ENCODE measurements at places on chromosomes 2 and 18. TPM values are rescaled to one million over a fixed set of nuclear protein-coding genes. Genes with fewer than 3 reads are reported as not detected.

The LYPD6 gene
- total RNA-seq, result 0.56 TPM

The KIF1A gene
- total RNA-seq, result not detected

The CAPN13 gene
- total RNA-seq, result 0.21 TPM

The TSPYL6 gene
- not detected for total RNA-seq

The RTP5 gene
- not detected for total RNA-seq

The TFCP2L1 gene
- 12.9 TPM for total RNA-seq

The RUFY4 gene
- not detected for total RNA-seq

The PTCD3 gene
- total RNA-seq, result 47.6 TPM

The TUBA3D gene
- total RNA-seq, result not detected

The MEIS1 gene
- total RNA-seq, result 14.6 TPM

The SLC23A3 gene
- 0.28 TPM for total RNA-seq

The INO80D gene
- 5.4 TPM for total RNA-seq

The ADD2 gene
- not detected for total RNA-seq

The PDE1A gene
- total RNA-seq, result under 0.01 TPM

The NOSTRIN gene
- 0.42 TPM for total RNA-seq

The NR4A2 gene
- 0.84 TPM for total RNA-seq

The HTR2B gene
- total RNA-seq, result not detected

The ARMC9 gene
- total RNA-seq, result 10.4 TPM

The KIAA2012 gene
- not detected for total RNA-seq

The VIT gene
- not detected for total RNA-seq

The FAM124B gene
- total RNA-seq, result not detected

The ING5 gene
- 11.8 TPM for total RNA-seq

The HOXD11 gene
- not detected for total RNA-seq

The TXNDC2 gene
- total RNA-seq, result not detected

The FLACC1 gene
- total RNA-seq, result not detected

The DNAJC5G gene
- not detected for total RNA-seq

The SPATA3 gene
- not detected for total RNA-seq

The ZNF385B gene
- not detected for total RNA-seq

The IL36A gene
- not detected for total RNA-seq

The SLC38A11 gene
- total RNA-seq, result not detected

The HAAO gene
- total RNA-seq, result not detected
